ENCODE measurements at places on chromosomes 11 and 22.

DNA sequence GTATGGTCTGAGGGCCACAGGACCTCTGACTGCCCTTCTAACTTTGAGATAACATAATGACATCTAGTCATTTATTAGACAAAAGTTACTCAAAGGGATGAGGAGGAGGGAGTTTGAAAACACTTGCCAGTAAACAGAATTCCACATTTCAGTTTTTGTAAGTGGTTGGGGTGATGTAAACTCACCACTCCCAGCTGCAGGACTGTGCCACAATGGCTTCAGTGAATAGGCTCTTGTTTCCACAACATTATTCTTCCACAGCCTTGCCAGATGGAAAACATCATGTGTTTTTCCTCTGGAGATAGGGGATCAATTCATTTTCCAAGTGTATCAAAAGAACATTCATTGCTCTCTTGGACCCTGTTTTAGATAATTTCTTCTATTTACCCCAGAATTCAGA, 147.2 kb upstream of the BDNF start:
- no peak for DNase-seq

DNA sequence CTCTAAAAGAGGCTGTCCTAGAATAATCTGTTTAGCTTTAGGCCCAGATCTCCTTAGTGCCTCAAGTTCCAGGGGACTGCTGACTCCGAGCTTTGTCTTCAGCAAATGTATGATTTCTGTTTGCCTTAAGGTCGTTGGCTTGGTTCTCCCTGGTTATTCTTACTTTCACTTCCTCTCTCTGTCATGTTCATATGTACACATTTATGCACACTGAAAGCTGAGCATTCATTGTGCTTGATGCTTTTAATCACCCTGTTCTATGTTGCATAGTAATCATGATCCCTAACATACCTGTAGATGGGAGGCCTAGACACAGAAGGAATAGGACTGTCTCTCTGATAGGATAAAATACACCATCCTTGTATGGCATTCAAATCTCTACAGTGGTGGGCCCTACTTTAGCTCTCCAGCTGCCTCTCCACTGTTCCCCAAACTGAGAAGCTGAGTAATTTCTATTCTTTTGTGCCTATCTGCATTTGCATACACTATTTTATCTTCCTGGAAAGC, 7.2 kb downstream of the PPFIBP2 start:
- no peak for DNase-seq

DNA sequence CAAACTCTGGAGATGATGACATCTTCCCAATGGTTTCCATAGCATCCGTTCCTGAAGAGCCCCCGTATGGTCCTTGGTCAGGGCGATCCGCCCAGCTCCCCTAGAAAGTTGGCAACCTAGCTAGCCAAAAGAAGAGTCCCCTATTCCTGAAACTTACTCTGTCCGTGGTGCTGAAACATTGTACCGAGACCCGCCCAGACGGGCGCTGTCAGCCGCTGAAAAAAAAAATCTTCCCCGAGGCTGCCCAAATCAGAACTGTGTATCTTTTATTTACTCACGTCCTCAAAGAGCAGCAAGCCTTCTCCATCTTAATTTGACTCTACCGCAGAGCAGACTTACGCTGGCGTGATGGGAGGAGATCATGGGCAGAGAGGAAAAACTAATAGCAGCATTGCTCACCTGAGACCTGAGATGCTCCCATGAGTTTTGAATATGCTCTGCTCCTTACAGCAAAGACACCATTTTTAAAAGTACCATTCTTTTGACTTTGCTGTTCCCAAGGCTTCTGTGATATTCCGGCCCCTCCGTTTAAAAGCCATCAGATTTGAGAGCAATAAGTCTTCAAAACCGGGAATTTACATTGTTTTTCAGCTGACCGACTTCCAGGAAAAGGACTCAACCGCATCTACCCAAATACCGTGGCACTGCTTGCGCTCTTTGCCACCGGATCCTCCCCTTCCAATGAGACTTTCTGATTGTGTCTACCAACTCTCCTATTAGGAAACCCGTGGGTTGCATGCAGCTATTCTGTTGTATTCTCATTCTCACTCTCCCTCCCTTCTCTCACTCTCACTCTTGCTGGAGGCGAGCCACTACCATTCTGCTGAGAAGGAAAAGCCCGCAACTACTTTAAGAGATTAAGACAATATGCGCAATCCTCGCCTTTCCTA, at the start of gene SLC17A6:
Gene SLC17A6 (plus strand): TSS at position 786 of the 890 bp plus-strand sequence. CDS start 153 bp downstream, outside the sequence.
- peak; percentile 15 for DNase-seq

DNA sequence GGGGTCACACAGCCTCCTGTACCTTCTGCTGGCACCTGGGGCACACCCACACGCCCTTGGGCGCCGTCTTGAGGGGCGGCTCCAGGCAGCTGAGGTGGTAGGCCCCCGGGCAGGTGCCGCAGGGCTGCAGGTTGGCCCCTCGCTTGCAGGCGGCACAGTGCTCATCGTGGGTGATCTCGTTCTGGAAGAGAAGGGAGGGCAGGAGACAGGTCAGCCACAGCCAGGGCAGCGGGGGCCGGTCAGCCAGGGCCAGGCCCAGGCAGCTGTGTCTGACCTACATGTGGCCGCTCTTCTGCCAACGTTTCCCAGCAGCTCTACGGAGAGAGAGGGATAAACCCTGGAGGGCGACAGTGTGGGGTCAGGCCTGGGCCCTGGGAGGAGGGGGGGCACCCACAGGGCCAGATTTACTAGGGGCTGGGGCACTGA, 121.9 kb downstream of the PHF21B start:
- no peak for DNase-seq

GRCh38 chr22:33886696-33887095, 33.6 kb downstream of the LARGE1 start:
- DNase-seq, result no peak

DNA sequence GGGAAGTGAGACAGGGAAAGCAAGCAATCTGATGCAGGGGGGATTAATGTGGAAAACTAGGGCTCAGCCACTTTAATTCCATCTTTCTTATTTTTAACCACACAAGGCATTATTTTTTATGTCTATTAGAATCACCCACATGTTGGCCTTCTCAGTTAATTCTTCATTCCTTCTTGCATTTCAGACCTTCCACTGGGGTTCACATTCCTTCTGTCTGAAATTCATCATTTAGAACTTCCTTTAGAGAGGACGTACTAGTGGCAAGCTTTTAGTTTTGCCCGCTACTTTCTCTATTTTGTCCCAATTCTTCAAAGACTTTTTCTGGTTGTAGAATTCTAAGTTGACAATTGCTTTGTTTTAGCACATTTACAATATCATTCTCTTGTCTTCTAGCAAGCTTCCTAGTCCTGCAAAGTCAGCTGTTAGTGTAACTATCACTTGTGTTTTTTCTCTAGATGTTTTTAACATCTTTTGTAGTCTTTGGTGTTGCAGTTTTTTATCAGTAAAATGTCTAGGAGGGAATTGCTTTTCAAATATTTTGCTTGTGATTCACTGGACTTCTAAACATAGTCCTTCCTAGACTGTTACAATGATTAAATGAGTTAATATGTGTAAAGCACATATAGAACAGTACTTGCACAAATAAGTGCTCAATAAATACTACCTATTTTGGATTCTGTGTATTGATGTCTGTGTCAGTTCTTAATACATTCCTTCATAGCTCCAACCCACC, 5.5 kb upstream of the NNMT start:
- DNase-seq, result no peak

DNA sequence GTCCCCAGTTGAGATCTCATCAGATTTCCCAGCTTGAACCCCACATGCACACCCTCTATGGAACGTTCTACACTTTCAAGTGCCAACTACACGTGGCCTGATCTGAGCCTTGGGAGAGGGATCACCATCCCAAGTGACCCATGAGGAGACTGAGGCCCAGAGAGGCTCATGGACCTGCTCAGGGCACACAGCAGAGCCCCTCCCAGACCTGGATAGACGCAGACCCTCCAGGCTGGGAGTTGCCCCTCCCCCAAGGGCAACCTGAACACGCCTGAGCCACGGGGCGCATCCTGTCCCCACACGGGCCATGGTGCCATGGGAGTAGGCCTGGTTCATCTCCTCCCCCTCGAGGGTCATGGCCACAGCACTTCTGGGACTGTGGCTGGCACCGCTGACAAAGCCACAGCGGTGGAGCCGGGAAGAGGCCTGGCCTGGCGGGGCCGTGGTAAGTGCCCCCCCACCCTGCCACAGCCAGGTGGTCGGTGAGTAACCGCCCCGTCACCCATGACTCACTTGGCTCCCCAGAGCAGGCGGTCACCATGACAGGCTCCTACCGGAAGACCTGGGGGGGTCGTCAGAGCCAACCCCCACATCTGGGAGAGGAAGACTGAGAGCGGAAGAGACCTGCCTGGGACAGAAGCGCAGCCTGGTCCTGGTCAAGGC, 8.1 kb downstream of the WNT7B start:
- DNase-seq, result no peak

- DNase-seq, result no peak
Observed at GRCh38 chr11:123344790-123345357, 85.2 kb upstream of the GRAMD1B start.

- DNase-seq, result no peak
Observed at GRCh38 chr11:34335331-34335730, 22.5 kb downstream of the ABTB2 start.

GRCh38 chr11:117547195-117547850, 219.7 kb downstream of the CEP164 start:
- DNase-seq, result no peak

- DNase-seq, result no peak
Observed at GRCh38 chr11:104803776-104804175, 94.5 kb downstream of the CASP12 start.

DNA sequence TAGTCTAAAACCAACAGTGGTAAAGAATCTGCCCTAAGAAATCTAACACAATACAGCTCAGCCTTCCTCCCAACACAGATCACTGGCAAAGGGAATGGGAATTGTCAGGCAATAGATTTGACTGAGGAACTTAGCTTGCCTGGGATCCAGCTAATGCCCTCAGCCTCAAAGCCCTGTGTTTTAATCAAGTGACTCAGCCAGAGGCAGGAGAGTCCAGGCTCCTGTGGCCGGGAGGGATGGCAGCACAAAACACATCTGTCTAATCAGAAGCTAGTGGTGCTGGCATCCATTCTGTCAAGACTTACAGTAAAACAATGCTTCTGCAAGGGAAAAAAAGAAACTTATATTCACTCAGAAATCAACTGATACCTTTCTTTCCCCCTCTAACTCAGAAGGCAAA, 5.6 kb downstream of the SYTL2 start:
- DNase-seq, result no peak

DNA sequence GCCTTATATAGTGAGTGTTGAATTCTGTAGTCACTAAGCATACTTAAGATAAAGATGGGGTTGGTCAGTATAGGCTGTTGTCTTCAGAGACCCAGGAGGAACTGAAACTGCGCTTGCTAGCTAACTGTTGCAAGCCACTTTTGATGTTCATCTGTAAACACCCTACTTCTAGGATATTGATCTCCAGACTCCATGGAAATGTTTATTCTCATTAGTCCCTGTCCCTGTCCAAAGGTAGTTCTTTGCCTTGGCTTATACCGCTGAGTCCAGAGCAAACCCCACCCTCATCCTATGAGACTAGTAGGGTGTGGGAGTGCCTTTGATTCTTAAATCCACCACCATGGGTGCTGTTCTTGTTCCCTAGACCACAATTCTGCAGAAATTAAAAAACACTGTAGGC, 36.4 kb downstream of the DEPDC5 start:
- no peak for DNase-seq

GRCh38 chr11:113240790-113241635, 73.4 kb upstream of the TTC12 start:
- DNase-seq, result no peak

DNA sequence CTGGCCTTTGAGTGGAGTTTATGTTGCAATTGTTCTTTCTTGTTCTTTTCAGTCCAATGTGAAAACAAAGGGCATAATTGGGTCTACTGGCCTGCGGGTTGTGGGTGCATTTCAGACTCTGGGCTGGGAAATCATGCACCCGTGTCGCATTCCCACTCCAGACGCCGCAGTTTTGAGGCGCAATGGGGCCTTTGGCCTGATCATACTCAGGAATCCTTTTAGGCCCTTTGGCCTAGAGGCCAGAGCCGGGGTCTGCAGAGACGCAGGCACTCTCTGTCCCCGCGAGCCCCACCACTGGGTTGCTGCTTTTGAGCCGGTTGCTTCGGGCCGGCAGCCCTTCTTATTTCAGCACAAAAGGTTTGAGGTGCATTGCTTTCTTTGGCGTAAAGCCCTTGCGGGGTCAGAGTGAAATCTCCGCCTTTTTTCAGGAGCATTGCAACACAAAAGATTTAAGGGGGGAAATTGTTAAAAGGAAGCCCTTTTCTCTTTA, 48.4 kb upstream of the DBX1 start:
- no peak for DNase-seq

DNA sequence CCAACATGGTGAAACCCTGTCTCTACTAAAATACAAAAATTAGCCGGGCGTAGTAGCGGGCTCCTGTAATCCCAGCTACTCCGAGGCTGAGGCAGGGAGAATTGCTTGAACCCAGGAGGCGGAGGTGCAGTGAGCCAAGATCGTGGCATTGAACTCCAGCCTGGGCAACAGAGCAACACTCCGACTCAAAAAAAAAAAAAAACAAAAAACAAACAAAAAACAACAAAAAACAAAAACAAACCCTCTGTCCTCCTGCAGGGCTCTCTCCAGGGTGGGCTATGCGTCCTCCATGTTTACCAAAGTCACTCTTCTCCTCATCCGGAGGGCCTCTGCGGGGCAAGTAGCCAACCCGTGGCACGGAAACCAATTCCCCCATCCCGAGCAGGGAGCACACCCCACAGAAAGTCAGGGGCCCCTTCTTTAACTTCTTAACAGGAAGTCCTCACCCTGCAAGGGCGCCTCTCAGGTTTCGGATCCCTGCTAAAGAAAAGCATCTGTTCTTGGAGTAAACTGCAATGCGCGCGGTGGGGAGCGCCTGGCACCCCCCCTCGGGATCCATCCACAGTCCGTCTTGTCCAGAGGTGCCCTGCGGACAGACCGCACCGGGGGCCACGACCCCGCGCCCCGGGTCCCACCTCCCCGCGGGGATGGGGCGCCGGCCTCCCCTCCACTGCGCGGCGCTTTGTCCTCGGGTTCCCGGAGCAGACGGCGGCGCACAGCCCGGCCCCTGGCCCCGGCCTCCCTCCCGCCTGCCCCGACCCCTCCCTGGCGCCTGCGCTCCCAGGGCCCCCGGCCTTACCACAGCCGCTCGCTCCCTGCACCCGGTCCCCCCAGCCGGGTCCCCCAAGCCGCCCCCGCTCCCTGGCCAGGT, 712 bp downstream of the CERK start:
- peak; percentile 86 for DNase-seq

- peak; percentile 44 for DNase-seq
Observed at GRCh38 chr11:1573077-1573902, 1.2 kb upstream of the DUSP8 start.

GRCh38 chr11:77400775-77401449, 73.0 kb downstream of the PAK1 start:
- DNase-seq, result no peak

DNA sequence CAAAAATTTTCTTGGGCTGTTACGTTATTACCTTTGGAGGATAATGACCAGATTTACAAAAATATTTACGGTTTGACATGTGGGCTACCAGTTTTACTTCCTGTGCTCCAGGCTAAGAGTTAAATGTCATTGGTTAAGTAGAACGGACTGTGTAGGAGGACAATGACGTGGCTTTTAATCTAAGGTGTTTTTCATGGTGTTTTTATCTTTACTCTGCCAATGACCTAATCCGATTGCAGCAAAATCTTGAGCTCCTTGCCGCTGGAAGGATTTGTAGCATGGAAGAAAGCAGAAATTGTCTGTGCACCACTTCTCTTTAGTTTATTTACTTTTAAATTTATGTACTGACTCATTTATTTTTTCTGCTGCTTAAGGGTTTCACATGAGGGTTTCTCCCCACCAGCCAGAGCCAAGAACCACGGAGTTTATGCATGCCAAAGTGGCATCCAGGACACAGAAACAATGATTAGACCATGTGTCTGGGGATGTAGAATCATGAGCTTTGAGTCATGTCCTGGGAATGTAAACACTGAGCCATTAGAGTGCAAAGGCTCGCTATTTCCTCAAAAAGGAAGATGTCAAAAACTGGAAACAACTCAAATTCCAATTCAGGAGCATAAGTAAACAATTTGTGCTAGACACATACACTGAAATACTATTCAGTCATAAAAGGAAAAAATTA, 1.9 kb upstream of the CARD16 start:
- no peak for DNase-seq

Measured in D341Med (cell line).